ENCODE measurements at places on chromosomes 2 and 18.

GRCh38 chr2:187581125-187581896 lies 27.1 kb upstream of the TFPI start:
- no peak for DNase-seq

- no peak for DNase-seq
Measured at GRCh38 chr18:56381196-56381595, 257.2 kb downstream of the TXNL1 start.

DNA sequence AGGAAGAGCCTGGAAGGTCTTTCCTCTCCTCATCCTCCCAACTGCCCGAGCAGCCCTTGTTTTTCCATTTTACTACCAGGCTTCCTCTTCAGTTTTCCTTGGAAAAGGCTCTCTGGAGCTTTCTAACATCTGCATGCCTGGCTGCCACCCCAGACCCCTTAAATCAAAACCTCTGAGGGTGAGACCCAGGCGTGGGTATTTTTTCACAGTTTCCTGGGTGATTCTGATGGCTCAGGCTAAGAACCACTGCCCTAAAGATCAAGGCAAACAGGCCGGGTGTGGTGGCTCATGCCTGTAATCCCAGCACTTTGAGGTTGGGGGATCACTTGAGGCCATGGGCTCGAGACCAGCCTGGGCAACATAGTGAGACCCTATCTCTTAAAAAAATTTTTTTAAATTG lies 35.4 kb downstream of the EMILIN2 start:
- no peak for DNase-seq

DNA sequence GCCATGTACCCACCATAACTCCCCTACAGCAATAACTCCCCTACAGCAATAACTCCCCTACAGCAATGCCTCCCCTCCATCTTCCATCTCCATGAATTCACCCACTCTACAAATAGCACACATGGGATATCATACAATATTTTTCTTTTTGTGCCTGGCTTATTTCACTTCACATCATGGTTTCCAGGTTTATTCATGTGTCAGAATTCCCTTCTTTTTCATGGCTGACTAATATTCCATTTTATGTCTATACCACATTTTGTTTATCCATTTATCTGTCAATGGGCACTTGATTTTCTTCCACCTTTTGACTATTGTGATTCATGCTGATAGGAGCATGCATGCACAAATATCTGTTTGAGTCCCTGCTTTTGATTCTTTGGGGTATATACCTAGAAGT lies 178.3 kb downstream of the SMAD7 start:
- DNase-seq: no peak

- DNase-seq: no peak
Measured at GRCh38 chr2:112572005-112572404, 12.4 kb upstream of the CHCHD5 start.

- DNase-seq: no peak
Measured at GRCh38 chr2:216071111-216071851, 10.3 kb downstream of the PECR start.

DNA sequence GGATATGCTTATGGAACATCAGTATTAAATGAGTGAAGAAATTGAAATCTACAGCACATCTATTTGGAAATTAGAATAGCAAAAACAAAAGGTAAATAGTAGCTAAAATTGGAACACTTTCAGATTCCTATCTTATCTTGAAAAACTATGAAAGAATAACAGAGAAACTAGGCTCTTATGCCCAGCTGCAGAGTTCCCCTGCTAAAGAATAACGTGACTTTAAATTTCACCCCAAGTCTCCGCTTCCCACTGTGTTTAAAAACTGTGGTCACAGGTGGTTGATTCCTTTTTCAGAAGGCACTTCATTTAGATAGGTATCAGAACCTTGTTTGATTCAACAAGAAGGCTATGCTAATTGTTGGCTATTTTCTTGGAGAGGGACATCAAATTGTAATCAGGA lies 30.1 kb downstream of the ARHGAP28 start:
- DNase-seq: no peak

DNA sequence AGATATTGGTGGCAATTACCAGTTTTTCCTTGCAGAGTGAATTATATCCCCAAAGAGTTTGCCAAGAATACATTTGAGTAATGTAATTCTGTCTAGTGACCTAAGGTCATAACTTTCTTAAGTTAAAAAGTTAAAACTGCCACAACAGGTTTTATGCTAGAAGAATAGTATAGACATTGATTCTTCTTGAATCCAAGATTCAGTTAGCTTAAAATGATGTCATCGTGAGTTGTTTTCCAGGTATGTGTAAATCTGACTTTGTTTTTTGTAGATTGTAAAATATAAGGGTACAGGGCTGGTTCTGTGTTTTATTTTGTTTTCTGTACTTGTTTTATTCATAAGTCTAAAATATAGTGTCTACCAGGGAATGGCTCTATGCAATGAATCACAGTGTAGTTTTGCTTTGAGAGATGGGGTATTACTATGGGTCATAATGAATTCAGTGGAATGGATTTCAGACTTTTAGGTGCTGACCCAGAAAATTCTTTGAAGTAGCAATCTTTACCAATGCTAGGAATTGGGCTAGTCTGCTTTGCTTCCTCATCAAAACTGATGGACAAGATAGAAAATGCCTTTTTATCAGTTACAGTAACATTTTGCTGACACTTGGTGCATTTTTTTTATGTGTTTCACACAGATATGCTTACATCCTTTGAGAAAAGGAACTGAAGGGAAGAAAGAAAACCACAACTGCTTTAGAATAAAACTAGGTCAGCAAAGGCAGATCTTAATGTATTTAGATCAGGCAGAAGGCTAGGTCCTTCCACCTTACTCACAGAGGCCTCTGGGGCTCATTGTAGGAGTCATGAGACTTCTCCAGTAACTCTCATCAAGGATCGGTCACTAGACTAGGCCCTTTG lies 20.8 kb upstream of the MGAT5 start:
- no peak for DNase-seq

DNA sequence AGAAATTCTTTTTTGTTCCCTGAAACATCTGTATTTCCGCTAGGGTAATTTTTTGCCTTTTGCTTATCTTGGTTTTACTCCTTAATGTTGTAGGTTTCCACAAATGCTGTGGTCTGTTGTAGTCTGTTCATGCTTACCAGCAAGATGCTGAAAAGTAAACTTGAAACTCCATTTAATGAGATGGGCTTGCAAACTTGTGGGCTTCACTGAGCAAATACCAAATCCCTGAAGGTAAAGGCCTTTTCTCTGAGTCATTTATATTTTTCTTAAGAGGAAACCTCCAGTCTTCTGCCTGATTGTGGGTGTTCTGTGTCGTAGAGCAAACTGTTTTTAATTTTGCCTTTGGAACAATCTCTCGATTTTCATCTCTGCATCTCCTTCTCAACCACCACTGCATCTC lies 9.3 kb downstream of the SP140 start:
- no peak for DNase-seq

GRCh38 chr18:77250926-77251729 lies 1.5 kb downstream of the GALR1 start:
- no peak for DNase-seq

DNA sequence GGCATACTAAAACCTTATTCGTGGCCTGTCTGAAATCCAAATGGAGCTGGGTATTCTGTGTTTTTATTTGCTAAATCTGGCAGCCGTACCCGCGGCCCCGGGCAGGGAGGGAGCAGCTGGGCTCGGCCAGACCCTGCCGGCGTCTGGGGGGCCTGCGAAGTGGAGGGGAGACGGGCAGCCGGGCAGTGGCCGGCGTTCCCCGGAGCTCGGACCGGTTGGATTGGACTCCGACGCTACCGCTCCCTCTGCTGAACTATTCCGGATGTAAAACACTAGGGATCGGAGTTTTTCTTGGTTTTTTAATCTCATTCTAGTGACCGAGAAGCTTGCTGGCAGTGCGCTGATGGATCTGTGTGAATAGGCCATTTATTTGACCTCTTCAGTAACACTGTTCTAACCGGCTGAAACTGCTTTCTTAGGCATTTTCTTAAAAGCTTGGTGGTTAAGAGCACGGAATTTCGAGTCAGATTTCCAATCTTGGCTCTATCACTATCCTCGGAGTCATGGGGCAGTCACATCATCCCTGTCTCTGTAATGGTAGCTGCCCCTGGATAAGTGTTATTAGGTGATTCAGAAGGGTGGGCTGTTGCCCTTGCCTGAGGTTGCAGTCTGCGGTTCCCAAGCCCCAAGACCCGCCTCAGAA lies 694 bp downstream of the UNC50 start:
- DNase-seq: no peak

DNA sequence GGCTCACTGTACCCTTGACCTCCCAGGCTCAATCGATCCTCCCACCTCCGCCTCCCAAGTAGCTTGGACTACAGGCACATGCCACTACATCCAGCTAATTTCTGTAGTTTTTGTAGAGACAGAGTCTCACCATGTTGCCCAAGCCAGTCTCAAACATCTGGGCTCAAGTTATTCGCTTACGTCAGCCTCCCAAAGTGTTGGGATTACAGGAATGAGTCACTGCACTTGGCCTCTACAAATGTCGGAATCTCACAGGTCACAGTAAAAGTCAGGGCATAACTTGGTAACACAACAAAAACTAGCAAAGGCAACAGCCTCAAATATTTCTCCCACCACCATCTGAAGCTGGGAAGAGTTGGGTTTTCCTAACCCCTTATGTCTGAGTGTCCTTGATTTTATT lies 25.3 kb downstream of the SCG2 start:
- no peak for DNase-seq

GRCh38 chr2:227406177-227407031 lies 18.7 kb upstream of the SCYGR1 start:
- DNase-seq: no peak

DNA sequence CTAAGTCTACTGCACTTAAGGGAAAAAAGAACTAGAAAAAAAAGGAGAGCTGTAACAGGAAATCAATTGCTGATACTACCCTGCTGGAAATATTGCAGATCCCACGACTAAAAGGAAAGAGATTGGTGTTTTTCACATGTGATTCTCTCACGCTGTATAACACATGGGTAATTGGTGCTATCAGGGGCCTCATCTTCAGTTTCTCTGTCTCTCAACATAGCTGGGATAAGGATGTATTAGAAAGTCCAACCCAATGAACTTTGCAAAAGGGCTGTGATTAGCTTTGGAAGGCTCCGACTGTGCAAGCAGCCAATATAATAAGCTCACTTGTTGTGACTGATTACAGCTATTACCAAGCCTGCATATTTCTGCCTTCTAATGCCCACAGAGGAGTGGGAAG lies 133.4 kb downstream of the NRP2 start:
- no peak for DNase-seq

GRCh38 chr18:49921318-49921985 lies 108.1 kb upstream of the ACAA2 start:
- DNase-seq: no peak

DNA sequence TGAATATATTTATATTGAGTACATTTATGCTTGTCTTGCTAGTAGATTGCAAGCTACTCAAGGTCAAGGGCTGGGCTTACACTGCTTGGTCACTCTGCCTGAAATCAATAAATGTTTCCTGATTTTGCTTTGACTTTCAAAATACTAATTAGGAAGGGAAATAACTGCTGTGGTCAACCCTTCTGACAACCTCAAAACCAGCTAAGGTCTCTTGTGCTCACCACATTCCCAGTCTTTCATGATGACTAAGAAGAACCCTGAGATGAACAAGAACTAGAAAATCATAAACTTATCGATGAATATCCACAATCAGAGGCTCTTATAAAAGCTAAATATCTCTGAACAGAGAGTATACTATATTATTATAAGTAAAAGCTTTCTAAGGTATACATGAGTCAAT lies 33.3 kb downstream of the ABCB11 start:
- DNase-seq: no peak

GRCh38 chr2:120503793-120504571 lies 158.0 kb downstream of the INHBB start:
- DNase-seq: no peak

- DNase-seq: no peak
Measured at GRCh38 chr2:218313356-218313755, 21.1 kb upstream of the TMBIM1 start.

DNA sequence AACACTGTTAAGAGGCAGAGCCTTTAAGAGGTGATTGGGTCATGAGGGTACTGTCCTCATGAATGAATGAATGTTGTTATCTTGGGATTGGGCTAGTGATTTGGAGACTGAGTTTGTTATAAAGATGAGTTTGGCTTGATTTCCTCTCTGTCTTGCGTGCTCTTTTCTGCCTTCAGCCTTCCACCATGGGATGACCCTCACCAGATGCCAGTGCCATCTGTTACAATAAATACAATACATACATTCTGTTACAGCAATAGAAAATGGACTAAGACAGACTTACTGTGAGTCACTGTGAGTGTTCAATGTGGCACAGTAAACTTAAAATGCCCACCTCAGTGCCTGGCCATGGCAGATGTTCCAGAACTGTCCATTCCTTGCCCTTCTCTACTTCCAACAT lies 95.0 kb upstream of the ZFP36L2 start:
- DNase-seq: no peak

- DNase-seq: no peak
Measured at GRCh38 chr2:46116150-46116549, 181.1 kb upstream of the EPAS1 start.

GRCh38 chr2:64025741-64026140 lies 6.5 kb upstream of the VPS54 start:
- no peak for DNase-seq

GRCh38 chr18:7683753-7684152 lies 116.6 kb downstream of the PTPRM start:
- no peak for DNase-seq

DNA sequence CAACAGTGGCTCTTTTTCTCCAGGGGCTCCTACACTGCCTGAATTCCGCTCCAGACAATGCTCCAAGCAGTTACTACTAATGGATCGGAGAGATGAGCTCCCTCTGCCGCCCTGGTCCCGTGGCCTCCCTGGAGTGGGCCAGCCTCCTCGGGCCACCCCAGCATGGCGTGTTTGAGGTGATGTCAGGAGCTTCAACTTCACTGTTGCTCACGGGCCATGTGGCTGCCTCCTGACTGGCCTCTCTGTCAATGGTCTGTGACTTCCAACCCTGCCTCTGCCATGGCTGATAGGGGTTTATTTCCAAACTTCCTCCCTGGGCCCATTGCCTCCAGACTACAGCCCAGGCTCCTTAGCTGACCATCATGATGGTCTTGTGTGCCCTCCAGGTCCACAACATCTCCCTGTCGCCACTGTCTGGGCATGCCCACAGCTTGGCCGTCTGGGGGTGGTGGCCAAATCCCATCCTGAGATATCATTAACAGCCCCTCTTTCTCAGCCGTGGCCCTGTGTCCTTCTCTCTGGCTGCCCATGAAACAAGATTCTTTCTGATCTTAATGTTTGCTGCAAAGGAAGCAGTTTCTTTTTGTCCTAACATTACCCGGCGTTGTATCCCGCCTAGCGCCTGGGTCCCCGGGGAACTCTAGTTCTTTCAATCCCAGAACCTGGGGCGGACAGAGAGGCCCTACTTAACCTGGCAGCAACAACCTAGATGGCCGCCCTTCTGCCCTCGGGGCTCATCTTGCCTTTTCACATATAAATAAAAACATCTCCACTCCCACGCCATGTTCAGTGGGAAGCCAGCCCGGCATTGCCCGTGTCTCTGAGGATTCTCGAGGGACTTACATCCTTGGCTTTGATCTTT lies 38.1 kb downstream of the ATOH8 start:
- DNase-seq: no peak

Measured in cortex of kidney (tissue), 1 donor.